ENCODE measurements at places on chromosomes 6 and 20. TPM values are rescaled to one million over a fixed set of nuclear protein-coding genes. Genes with fewer than 3 reads are reported as not detected.

TSPO2 gene
- not detected for total RNA-seq

C6orf15 gene
- total RNA-seq: not detected

GRCh38 chr6:5833120-5833519 lies 173.6 kb downstream of the NRN1 start:
- no peak for DNase-seq

DNA sequence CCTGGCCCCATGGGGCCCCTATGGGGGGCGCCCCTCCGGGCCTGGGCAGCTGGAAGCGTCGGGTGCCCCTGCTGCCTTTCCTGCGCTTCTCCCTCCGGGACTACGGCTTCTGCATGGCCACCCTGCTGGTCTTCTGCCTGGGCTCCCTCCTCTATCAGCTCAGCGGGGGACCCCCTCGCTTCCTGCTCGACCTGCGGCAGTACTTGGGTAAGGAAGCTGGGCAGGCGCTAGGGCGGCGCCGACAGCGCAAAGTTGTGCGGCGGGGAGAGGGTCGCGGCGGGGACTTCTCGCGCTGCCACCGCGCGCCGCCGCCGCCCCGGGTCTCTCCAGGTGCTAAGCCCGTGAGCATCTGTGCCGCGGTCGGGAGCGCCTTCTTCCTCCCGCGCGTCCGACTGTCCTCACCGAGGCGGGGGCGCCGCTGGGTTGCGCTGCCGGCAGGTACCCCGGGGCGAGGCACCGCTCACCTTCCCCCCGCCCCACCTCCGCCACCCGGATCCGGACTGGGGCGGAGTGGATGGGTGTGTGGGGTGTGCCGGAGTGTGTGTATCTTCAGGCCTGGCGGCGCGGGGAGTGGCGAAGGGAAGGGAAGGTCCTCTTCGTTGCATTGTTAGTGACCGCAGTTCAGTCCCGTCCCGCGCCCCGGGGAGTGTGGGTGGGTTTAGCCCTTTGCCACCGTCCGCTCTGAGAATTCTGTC lies 788 bp downstream of the UST start:
- peak; percentile 36 for DNase-seq

- DNase-seq: no peak
Measured at GRCh38 chr6:27124252-27124657, 123.2 kb upstream of the PRSS16 start.

GRCh38 chr6:119129968-119130484 lies 51.6 kb upstream of the FAM184A start:
- DNase-seq: no peak

GRCh38 chr6:56683882-56684281 lies 41.2 kb upstream of the DST start:
- no peak for DNase-seq

- DNase-seq: no peak
Measured at GRCh38 chr6:145904868-145905267, 59.3 kb downstream of the SHPRH start.

- DNase-seq: no peak
Measured at GRCh38 chr20:53052380-53052779, 80.2 kb downstream of the TSHZ2 start.

All from tibial nerve (tissue), 4 donors.